Osteoblast (primary cell): ENCODE measurements at places on chromosomes 13 and 19.

GRCh38 chr13:42229287-42229686 is 42.7 kb upstream of the AKAP11 start:
- no peak for DNase-seq

- DNase-seq: no peak
These were observed 38.0 kb upstream of the C13orf42 start for GRCh38 chr13:51148952-51149573.

- no peak for DNase-seq
These were observed 2.1 kb upstream of the TEX29 start for GRCh38 chr13:111318386-111318785.

DNA sequence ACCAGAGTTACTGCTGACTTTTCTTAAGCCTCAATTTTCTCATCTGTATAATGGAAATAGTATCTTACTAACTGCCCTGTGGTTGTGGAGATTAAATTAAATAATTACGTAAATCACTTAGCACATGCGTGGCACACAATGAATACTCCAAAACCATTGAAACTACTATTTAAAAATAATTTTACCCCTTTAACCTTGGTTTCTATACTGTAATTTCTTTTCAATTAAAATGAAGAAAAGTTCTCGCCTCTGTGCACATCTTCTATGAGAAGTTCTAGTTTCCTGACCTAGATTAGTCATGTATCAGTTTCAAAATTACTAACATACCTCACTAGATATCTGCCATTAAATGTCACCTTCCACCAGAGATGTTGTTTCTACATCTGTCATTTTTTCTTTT is 5.7 kb downstream of the SLITRK1 start:
- no peak for DNase-seq

DNA sequence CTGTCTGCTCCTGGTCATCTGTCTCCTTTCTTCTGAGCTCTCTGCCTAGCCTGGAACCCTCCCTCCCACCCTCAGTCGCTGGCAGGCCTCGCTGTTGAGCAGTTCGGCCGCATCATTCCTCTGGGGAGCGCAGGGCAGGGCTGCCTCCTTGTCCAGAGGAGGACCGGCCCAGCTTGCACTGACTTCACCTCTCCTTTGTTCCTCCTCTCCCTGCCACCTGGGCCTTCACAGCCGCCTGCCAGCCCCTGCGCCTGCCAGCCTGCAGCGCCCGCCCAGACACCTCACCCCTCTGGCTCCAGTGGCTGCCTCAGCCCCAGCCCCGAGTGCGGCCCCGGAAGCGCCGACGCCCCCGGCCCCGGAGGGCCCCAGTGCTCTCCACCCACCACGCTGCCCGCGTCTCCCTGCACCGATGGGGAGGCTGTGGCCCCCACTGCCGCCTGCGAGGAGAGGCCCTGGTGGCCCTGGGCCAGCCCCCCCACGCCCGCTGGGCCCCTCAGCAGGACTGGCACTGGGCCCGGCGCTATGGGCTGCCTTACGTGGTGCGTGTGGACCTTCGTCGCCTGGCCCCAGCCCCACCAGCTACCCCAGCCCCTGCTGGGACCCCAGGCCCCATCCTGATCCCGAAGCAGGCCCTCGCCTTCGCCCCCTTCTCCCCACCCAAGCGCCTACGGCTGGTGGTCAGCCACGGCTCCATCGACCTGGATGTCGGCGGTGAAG is 7.2 kb downstream of the KMT5C start:
- DNase-seq: peak; percentile 84

- DNase-seq: peak; percentile 77
These were observed 34.1 kb downstream of the STK24 start for GRCh38 chr13:98542568-98543377.

- DNase-seq: peak; percentile 52
These were observed 17.9 kb upstream of the RFC3 start for GRCh38 chr13:33799950-33800592.

DNA sequence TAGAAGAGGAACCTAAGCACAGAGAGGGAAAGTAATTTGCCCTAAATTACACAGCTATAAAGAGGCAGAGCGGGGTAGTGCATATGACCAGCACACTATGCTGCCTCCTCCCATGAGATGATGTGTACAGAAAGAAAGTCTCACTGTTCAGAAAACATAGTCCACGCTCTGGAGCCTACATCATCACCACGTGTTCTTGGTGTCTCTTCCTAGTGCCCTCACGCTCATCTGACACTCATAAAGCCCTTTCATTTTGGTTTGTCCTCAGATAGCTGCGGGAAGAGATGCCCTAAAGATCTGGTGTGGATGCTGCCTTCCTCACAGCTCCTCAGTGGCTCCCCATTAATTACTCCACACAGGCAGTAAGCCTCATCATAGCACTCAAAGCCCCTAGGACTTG is 27.4 kb upstream of the SIAH3 start:
- DNase-seq: no peak

DNA sequence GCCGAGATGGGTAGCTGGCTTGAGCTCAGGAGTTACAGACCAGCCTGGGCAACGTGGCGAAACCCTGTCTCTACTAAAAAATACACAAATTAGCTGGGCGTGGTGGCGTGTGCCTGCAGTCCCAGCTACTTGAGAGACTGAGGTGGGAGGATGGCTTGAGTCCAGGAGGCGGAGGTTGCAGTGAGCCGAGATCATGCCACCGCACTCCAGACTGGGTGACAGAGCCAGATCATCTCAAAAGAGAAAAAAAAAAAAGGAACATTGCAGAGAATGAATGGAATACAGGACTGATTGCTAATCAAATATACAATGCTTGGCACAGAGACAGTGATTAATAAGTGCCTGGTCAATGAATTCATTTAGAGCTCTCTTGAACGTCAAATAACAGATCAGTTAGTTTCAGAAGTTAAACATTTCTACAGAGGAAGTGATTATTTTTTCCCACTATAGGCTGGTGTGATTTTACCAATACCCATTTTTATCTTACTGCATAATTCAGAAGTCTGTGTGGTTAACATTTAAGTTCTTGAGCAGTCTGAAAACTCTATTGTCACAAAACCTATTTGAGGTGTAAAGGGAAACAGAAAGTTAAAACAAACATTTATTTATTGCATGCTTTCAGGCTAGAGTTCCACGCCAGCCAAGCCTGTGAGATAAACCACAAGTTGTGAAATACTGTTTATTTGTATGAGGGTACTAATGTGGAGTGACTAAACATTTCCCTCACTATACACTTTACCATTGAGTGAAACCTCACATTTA is 7.7 kb upstream of the TBC1D4 start:
- DNase-seq: no peak

- no peak for DNase-seq
These were observed 528.3 kb upstream of the ATXN8OS start for GRCh38 chr13:69579351-69579750.

DNA sequence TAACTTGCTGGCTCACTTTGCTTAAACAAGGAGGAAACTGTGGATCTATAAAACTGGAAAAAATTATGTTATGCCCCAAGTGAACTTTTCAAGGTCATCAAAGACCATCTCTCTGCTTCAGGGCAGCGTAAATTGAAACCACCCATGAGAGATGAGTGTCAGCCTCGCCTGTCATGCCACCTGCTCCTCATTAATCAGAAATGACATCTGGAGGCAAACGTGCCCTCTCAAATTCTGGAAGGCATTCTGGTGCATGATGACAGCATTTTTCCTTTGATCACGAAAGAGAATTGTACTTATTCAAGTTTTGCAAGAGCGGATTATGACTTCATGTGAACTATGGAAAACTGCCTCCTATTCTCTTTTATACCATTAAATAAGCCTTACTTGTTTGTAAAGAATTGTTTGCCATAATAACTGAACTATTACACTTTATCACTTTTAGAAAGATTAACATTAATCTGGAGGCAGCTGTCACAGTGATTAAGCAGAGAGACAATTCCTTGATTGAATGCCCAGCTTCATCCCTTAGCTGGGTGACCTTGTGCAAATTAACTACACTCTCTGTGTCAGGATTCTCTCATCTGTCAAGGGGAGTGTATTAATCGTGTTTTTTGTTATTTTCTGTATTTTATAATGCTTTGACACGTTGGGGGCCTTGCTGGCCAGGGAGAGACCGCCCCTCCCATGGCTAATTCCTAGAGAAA is 17.0 kb upstream of the SACS start:
- no peak for DNase-seq

DNA sequence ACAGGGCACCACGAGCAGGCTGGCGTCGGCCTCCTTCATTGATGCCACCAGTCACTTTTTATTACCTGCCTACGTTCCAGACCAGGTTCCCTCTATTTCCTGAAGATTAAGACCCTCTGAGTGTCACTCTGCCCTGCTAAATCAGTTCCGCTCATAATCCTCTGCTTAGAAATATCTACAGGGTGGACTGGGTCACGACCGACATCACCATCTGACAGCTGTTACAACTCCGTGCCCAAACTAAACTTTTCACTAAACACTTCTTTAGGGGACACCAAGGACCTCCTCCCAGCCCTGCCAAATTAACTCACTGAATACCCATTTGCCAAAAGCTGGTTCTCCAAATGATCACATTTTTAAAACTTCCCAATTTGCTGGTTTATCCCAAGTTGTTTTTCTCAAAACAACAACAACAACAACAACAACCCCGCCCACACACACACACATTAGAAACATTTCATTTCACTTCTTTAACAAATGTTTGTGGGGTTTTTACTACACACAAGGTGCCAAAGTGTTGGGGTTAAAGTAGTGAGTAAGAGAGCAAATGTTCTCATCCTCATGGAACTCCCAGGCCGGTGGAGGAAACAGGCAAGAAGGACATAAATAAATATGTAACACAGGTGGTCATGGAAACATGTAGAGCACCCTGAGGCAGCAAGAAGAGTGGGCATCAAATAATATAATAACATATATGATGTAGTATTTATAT is 72.0 kb upstream of the PEG3 start:
- DNase-seq: no peak

DNA sequence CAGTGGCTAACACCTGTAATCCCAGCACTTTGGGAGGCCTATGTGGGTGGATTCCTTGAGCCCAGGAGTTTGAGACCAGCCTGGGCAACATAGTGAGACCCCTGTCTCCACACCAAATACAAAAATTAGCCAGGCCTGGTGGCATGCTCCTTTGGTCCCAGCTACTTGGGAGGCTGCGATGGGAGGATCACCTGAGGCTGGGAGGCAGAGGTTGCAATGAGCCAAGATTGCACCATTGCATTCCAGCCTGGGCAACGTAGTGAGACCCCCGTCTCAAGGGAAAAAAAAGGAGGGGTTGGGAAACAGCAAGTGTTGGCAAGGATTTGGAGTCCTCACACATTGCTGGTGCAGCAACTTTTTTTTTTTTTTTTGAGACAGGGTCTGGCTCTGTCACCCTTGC is 19.2 kb downstream of the SPTBN4 start:
- DNase-seq: no peak

DNA sequence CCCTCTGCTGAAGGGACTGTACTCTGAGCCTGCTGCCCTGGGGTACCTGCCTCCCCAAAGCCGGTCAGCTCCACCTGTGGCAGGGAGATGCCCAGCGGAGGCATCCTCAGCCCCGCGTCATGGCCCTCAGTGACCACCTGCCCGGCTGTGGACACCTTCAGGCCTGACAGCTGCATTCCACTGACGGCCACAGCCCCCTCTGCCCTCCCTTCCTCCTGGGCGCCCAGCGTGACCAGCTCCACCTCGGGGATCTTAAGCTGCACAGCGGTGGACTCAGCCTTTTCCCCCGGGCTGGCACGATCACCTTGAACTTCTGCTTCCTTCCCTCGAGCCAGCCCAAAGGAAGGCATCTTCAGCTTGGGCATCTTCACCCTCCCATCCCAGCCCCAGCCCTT is 4.8 kb upstream of the HIPK4 start:
- peak; percentile 64 for DNase-seq

DNA sequence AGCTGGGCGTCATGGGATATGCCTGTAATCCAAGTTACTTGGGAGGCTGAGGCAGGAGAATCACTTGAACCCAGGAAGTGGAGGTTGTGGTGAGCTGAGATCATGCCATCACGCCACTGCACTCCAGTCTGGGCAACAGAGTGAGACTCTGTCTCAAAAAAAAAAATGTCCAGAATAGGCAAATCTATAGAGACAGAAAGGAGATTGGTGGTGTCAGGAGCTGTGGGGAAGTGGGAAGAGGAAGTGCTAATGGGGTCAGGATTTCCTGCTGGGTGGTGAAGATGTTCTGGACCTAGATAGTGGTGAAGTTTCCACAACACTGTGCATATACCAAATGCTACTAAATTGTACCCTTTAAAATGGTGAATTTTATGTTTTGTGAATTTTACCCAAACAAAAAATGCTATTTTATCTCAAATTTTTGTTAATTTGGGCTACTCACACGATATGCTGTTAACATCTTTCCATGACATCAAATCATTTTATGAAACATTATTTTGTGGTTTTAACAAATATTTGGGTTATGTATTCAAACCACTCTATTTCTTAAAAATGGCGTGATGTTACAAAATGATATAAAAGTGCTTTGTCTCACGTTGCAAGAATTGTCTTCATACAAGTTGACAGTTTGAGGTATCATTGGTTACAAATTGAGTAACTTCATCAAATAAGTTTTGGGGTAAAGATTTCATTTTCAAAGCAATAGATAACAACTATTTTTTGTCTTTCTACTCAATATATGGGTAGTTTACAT is 7.4 kb upstream of the CYP4F3 start:
- no peak for DNase-seq

- no peak for DNase-seq
These were observed 17.1 kb downstream of the DPF1 start for GRCh38 chr19:38206928-38207327.

GRCh38 chr13:105920370-105920769 is 615.1 kb downstream of the EFNB2 start:
- DNase-seq: peak; percentile 45

- DNase-seq: no peak
These were observed 11.1 kb downstream of the PPP5C start for GRCh38 chr19:46357846-46358583.

GRCh38 chr13:114328034-114328433 is 13.7 kb downstream of the CHAMP1 start:
- DNase-seq: no peak

DNA sequence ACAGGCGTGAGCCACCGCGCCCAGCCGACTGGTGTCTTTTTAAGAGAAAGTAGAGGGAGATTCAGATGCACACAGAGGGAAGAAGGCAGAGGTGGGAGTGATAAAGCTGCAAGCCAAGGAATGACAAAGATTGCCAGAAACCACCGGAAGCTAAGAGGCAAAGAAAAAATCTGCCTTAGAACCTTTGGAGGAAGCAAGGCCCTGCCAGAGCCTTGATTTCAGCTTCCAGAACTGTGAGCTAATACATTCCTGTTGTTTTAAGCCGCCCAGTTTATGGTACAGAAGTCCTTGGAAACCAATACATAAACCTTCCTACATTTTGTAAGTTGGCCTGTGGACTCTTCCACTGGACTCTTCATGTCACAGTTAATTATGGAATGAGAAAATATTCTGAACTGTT is 71.7 kb upstream of the SOX21 start:
- DNase-seq: no peak
